ENCODE measurements at places on chromosomes 2 and 18.

DNA sequence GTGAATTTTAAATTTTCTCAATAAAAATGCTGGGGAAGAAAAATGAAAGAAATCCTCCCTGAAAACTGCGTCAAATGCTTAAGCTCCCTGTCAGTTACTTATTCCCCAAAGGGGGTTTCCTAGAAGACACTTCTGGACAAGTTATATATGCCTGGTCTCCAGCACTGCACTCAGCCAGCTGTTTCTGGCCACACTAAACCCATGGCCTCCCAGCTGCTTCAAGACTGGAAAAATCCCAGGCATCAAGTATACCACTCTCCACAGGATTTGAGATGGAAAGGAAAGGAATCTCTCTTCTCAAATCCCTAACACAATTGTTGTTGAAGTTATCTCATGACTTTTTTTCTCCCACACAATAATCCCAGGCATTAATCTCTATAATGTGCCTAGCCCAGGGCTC lies 245.7 kb downstream of the NBAS start:
- DNase-seq: no peak

DNA sequence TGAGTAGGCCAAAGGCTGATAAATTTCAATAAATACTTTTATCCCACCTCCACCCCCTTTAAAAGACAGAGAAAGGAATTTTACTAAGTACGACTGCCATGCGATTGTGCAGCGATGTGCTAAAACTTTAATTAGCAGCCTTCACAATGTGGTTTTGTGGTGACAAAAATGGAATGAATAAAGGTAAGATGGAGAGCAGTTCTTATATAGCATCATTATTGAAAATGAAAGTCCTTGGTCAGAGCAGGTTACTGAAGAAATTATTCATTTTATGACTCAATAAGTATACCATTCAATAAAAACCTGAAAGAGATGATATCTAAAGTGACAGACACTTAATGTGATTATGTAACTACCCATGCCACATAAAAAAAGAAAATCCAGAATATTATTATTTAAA lies 33.2 kb upstream of the MTIF2 start:
- no peak for DNase-seq

DNA sequence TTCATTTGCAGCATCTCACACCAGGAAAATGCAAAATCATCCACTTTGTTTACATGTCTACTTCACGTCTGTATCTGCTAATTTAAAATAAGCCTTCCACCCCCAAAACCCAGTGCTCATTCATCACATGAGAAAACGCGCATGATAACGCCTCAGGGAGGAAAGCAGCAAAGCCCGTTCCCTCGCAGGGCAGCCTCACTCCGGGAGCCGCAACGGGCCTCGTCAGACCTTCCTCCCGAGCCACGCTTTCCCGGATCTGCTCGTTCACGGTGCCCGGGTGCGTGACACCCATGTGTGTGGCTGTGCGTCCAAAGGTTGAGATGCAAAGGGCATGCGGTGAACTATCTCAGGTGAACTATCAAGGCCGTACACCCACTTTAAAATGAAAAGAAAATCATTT lies 59.8 kb downstream of the NDUFA10 start:
- DNase-seq: no peak

GRCh38 chr2:174512345-174512744 lies 25.5 kb upstream of the GPR155 start:
- no peak for DNase-seq

GRCh38 chr2:186949726-186950256 lies 100.8 kb upstream of the ZSWIM2 start:
- no peak for DNase-seq

DNA sequence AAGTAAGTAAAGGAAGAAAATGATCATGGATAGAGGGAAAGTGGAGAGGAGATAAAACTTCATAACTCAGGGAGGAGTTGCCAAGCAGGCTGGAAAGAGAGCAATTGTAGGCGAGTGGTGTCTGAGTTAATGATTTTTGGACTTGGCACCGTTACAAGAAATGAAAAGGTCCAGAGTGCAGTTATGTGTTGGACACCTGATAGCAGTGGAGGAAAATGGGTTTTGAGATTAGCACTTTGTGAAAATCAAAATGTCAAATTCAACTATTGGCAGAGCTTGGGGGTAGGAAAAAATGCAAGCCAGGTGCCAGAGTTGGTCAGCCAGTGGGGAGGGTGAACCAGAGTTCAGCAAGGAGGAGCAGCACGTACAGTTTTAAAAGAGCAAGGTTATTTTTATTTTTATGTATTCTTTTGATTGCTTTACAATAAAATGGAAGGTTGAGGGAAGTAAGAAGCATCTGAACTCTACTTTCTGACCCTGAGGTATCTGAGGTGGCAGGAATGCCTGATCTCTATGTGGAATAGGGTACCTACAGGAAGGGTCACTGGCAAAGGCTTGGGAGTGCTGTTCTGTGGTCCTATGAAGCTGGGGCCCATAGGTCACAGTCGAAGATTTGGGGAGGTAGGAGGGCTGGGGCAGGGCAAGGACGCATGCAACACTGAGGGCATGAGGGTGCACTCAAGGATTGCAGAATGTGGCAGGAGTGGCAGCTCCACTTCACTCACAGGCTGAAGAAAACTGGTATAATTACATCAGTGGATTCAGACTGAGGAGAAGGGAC lies 127.5 kb downstream of the CD8B2 start:
- DNase-seq: no peak

DNA sequence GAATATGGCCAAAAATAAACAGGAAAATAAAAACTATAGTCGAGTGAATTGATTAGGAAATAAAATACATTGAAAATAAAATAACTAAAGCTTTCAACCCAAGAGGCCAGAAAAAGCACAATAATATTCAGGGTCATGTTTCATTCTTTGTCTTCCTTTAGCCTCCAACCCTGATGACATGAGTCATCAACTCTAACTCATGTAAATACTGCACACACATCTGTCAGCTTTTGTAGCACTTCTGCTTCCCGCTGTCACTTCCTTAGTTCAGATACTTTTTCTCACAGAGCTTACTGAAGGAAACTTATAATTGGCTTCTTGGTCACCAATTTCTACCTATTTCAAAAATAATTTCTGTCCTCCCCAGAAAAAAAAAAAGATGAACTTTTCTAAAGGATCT lies 112.8 kb downstream of the UPP2 start:
- no peak for DNase-seq

GRCh38 chr2:232365621-232366321 lies 12.8 kb upstream of the ALPP start:
- no peak for DNase-seq

- DNase-seq: no peak
Measured at GRCh38 chr2:231673348-231673770, 35.0 kb upstream of the PTMA start.

DNA sequence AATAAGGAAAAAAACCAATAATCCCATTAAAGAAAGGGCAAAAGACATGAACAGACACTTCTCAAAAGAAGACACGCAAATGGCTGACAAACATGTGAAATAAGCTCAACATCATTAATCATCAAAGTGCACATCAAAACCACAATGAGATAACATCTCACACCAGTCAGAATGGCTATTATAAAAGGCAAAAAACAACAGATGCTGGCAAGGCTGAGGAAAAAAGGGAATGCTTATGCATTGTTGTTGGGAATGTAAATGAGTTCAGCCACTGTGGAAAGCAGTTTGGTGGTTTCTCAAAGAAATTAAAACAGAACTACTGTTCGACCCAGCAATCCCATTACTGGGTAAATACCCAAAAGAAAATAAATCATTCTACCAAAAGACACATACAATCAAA lies 285.6 kb downstream of the NR4A2 start:
- no peak for DNase-seq

GRCh38 chr2:204628926-204629712 lies 83.8 kb downstream of the PARD3B start:
- DNase-seq: no peak

DNA sequence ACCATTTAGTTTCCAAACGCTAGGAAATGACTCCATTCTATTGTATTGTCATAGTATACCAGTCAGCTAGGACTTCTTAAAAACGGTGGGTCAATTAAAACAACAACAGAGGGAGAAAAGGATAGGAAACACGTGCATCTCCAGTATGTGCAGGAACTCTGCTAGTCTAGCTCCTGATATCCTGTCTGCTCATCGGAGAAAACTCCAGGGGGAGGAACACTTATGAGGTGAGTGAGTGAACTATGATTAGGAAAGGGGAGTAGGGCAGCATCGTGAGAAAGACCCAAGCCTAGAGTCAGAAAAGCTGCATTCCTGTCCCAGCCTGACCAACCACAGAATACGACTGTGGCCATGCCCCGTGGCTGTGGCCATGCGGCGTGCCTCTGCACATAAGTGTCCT lies 34.2 kb downstream of the DTNB start:
- no peak for DNase-seq

DNA sequence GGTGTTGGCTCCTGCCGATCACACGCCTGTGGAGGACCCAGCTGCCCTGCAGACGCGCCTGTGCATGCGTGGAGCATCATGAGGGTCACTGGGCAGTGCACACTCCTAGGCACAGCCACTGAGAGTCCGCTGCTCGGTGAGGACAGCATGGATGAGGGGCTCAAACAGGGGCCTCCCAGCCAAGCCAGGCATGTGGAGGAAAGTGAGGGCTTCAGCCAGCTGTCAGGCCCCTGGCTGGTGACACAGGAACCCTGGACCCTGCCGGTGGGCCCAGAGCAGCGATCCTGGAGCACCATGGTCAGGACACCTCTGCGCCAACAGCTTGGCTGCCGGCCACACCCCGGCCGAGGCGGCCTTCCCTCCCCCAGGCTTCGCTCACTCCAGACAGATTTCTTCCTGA lies 171.2 kb downstream of the RTP5 start:
- no peak for DNase-seq

- no peak for DNase-seq
Measured at GRCh38 chr2:2061091-2061696, 269.9 kb downstream of the MYT1L start.

- DNase-seq: no peak
Measured at GRCh38 chr2:51258301-51258700, 226.4 kb upstream of the NRXN1 start.

DNA sequence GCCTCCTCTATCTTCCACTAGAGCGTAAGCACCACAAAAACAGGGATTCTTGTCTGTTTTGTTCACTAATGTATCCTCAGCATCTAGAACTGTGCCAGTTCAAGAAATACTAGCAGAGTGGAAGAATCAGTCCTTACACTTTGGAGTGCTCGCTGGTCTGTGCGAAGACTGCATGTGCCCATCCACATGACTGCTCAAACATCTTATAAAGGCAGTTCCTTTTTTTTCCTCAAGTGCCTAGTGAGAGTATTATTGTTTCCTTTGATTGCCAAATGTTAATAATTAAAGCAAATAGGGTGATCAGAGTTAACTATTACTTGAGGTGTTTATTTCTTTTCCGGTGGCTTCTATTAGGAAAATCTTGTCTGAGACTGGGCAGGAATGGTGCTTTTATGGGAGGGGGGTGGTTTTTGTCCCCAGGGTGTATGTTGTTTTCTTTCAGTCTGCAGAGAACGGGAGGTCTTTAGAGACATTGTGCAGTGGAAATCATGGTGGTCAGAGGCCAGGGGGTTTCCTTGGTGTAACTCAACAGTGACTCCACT lies 45.6 kb upstream of the ITGB6 start:
- DNase-seq: no peak

- DNase-seq: no peak
Measured at GRCh38 chr2:240149943-240150784, 9.7 kb upstream of the OTOS start.

GRCh38 chr2:216774620-216775019 lies 79.3 kb upstream of the IGFBP5 start:
- DNase-seq: no peak

DNA sequence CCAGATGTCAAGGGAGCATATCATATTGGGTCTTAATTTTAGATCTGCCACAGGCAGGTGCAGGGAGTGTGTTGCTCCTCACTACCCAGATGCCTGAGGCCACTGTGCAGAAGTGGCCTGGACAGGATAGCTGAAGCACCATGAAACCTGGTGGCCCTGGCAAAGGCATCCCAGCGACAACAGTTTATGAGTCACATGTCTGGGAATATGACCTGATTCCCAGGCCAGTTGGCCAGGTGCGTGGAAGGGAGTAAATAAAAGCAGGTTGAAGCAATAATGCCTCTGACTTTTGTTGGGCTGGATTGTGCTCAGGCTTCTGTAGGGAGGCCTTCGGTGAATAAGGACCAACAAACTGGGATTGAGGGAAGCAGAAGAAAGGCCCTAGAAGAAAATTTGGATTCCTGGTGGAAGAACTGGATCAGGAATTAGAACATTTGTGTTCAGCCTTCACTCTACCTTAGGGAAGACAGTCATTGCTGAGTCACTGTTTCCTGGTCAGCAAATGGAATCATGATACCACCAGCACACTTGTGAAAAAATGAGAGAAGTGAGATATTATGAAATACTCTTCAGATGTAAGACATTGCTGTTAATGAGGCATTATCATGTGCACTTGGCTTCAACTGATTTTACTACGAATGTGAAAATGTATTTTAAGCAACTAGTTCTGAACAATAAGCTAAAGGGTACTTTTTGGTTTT lies 78.4 kb upstream of the ZNF516 start:
- no peak for DNase-seq

DNA sequence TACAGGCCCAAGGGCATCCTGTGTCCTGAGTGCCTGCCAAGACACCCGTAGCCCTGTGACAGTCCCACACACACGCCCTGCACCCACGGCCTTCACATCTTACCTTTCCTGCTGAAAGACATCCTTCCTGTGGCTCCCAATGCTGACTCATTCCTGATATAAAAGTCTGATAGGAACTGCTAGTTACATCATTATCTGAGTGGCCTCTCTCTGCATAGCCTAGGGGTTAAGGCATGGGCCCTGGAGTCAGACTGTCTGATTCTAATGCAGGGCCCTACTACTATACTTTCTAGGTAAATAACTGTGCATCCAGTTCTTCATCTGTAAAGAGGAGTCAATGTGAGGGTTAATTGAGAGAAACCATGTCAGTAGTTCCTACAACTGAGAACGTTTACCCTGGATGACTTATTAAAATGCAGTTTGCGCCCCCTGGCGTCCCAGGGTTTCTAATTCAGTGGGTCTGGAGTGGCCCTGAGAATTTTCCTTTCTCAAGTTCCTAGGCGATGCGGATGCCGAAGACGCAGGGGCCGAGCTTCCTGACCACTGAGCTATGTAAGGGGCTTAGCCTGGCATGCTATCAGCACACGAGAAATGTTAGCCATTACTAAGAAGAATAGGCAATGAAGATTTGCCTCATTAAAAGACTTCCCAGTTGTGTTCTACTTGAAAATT lies 6.0 kb upstream of the GPR45 start:
- peak; percentile 88 for DNase-seq

DNA sequence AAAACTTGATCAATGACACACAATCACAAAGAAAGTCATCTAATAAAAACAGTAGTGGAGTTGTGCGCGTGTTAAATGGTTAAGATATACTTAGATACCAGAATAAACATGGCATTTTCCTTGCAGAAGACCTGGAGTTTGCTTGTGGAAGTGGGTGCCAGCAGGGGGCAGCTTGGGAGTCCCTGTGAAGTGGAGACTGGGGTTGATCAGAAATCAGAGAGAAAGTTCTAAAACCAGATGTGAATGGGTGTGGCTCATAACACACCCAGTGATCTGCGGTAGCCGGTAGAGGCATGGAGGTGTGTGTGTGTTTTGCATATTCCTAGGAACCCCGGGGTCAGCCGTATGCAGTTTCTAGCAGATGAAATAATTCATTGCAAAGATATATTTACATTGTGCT lies 300.1 kb upstream of the TRIB2 start:
- no peak for DNase-seq

- DNase-seq: no peak
Measured at GRCh38 chr18:34651586-34652369, 58.3 kb upstream of the DTNA start.

Data from renal pelvis (tissue), 12 donors.